Temporal lobe (tissue), 4 donors: ENCODE measurements at places on chromosomes 16 and 17. TPM values are rescaled to one million over a fixed set of nuclear protein-coding genes. Genes with fewer than 3 reads are reported as not detected.

Gene KCNJ18
- total RNA-seq: not detected

Gene MEFV
- total RNA-seq: under 0.01 TPM

Gene CLDN9
- not detected for total RNA-seq

Gene C1QTNF1
- total RNA-seq: 0.98 TPM

Gene GNAO1
- total RNA-seq: 66.6 TPM

Gene ATP2A3
- total RNA-seq: 2.2 TPM

Gene PMP22
- total RNA-seq: 9.1 TPM

Gene NHLRC4
- total RNA-seq: 0.25 TPM

Gene MYADML2
- not detected for total RNA-seq

Gene ADAM11
- total RNA-seq: 14.3 TPM

Gene SHISA6
- 5.4 TPM for total RNA-seq

Gene NLE1
- total RNA-seq: 24.6 TPM

Gene PIEZO1
- total RNA-seq: 9.6 TPM

Gene CBFA2T3
- 2.5 TPM for total RNA-seq

Gene SPNS3
- total RNA-seq: under 0.01 TPM

Gene TOX3
- 17.0 TPM for total RNA-seq

Gene GRIN2A
- total RNA-seq: 11.8 TPM

Gene FNDC8
- not detected for total RNA-seq

Gene WNT9B
- total RNA-seq: under 0.01 TPM

Gene SRL
- total RNA-seq: under 0.01 TPM

Gene OSGIN1
- total RNA-seq: 0.25 TPM

Gene NFATC3
- 15.2 TPM for total RNA-seq

Gene CCL4L2
- total RNA-seq: 2.0 TPM

Gene MT1A
- total RNA-seq: not detected

Gene RHBDL1
- 1.7 TPM for total RNA-seq

Gene TNFRSF17
- not detected for total RNA-seq

Gene PIK3R6
- total RNA-seq: 1.2 TPM

Gene PRCD
- 2.0 TPM for total RNA-seq

Gene RTN4RL1
- 18.2 TPM for total RNA-seq

Gene HOXB9
- total RNA-seq: not detected

Gene FA2H
- total RNA-seq: 0.49 TPM

Gene GPRC5C
- 4.2 TPM for total RNA-seq

Gene PCGF2
- 11.8 TPM for total RNA-seq

Gene TPSAB1
- not detected for total RNA-seq

Gene VAMP2
- total RNA-seq: 62.2 TPM

Gene APOBR
- total RNA-seq: 0.25 TPM

Gene ATP2A1
- under 0.01 TPM for total RNA-seq

Gene AANAT
- not detected for total RNA-seq

Gene ZNF771
- total RNA-seq: 5.4 TPM

Gene MMP25
- total RNA-seq: 0.49 TPM
